OCI-LY7 (cell line): ENCODE measurements at places on chromosomes 2 and 18. TPM values are rescaled to one million over a fixed set of nuclear protein-coding genes. Genes with fewer than 3 reads are reported as not detected.

Gene PROM2
- total RNA-seq, result 1.2 TPM in 1 of 2 replicates, not detected in the other

GRCh38 chr2:197324801-197325200 lies 14.2 kb upstream of the ANKRD44 start:
- no peak for DNase-seq

Gene CCNYL1
- total RNA-seq, result 22.5 and 24.2 TPM in 2 replicates

GRCh38 chr2:46179037-46179621 lies 118.1 kb upstream of the EPAS1 start:
- no peak for DNase-seq

GRCh38 chr2:36357847-36358659 lies 2.5 kb downstream of the CRIM1 start:
- peak; percentile 62 for DNase-seq

- no peak for DNase-seq
These were observed 331.9 kb upstream of the GULP1 start for GRCh38 chr2:187959821-187960220.

- DNase-seq, result no peak
These were observed 7.5 kb upstream of the SP9 start for GRCh38 chr2:174327021-174327840.

Gene ACTG2
- total RNA-seq, result not detected in 2 replicates

DNA sequence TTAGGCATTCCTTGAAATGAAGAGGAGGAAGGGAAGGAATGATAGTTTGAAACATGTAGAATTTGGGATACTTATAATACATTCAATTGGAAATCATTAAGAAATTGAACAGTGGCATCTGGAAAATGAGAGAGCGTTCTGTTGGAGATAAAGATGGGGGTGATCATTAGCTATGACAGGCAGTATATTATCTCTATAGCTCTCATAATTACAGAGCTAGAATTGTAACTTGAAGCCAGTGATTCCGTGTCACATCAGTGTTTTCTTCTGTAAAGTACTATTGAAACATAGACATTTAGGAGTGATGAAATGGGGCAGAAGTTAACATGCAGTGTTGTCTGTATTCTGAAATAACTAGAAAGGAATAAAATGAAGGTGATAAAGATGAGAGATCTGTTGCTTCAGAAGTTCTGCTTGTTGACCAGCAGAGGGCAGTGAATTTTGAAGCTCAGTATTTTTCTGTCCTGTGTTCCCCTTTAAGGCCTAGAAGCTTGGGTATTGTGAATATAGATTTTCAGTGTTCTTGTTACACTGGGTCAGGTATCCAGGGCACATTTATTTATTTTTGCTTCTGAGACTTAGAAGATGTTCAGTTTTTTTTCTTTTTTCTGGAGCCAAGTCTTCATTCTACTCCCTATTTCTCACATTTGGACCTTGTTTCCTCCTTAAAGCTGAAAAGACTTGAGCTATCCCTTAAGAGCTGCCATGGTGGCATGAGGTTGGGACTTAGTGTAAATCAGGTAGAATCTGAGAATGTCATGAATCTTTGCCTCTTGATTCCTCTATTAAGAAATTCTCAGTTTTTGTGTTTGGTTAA lies 157.4 kb downstream of the TAF4B start:
- DNase-seq, result peak; percentile 68

DNA sequence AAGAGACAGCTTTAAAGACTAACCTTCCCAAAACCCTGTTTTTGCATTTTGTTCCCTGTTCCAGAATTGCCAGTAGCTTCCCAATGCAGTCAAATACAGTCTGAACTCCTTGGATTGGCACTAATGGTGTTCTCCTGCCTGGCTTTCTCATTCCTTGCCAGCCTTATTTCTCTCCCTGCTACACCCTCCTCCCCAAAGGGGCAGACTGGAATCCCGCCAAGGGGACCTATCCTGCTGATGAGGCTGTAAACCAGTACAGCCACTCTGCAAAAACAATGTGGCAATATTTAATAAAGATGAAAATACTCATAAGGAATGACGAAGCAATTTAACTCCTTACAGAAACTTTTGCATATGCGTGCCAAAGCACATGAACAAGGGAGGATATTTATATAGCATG lies 4.5 kb upstream of the SLC4A5 start:
- no peak for DNase-seq

GRCh38 chr2:55616551-55617174 lies 759 bp downstream of the PPP4R3B start:
- DNase-seq, result peak; percentile 58

DNA sequence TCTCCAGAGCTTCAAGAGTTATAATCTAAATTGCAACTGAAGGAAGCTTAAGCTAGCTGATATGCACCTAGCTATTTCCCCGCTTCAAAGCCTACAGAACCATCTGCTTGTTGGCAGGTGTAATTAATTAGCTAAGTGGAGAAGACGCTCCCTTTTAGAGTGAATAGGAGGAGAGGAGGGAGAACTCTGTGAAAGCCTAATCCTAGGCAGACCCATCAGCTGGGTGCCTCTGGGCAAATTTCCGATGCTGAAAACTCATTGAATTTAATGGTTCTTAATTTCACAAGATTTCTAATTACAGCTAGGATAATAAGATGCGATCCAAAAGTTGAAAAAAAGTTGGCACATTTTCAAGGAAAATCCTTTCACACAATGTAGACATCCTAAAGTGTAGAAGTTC lies 735.9 kb downstream of the ERBB4 start:
- DNase-seq, result no peak

DNA sequence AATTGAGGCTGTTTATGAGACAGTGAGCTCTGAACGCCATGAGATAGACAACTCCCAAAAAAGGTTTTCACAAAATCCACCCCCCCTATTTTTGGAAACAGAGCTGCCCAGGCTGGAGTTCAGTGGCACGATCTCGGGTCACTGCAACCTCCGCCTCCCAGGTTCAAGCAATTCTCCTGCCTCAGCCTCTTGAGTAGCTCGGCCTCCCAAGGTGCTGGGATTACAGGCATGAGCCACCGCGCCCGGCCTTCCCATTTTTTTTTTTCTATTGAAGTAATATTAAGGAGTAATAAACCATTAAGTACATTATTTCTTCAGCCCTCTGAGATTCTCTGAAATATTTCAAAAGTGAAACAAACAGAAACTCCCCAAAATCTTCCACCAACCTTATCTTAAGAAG lies 252.8 kb upstream of the NETO1 start:
- DNase-seq, result no peak

- DNase-seq, result no peak
These were observed 248.8 kb downstream of the RDH14 start for GRCh38 chr2:18311420-18312195.

DNA sequence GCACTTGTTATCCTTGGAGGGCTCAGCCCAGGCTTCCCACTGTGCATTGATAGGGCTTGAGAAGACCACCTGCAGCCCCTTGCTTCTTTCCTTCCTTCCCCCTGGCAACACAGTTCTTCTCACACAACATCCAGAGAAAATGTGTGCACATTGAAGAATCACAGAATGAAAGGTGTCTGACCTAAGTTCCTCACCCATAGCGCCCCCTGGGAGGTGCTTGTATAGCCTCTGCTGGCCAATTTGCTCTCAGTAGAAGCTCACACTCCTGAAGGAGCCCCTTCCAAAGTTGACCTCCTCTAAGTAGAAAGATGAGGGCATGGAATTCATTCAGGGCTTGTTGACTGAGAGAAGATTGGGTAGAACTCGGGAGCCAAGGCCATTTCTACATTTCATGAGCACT lies 758.4 kb upstream of the KLHL29 start:
- peak; percentile 1 for DNase-seq
